ENCODE measurements at places on chromosomes 1 and 21.

DNA sequence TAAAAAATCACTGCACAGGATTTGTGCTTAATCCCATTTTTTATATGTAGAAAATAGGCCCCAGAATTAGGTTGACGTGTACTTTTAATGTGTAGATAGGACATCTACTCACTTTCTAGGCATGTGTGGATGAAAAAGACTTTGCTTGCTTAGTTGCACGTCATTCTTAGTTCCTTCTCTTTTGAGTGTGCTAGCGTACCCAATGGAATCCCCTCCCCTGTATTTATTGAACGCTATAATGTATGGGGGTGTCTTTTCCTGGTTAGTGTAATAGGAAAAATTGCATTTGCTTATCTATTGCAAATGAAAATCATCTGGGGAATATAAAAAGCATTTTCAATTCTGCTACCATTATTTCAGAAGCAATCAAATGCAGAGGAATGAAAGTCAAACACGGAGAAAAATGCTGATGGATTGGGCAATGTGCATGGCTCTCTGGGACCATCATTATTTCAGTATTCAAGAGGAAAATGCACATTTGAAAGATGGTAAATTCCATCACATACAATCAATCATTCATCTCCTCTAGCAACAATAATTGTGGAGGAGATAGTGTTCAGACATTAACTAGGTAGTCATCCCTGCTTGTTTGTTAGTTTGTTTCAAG is 277.0 kb upstream of the B3GALT2 start:
- DNase-seq = no peak

GRCh38 chr21:28240586-28240985 is 752.1 kb downstream of the LTN1 start:
- no peak for DNase-seq

DNA sequence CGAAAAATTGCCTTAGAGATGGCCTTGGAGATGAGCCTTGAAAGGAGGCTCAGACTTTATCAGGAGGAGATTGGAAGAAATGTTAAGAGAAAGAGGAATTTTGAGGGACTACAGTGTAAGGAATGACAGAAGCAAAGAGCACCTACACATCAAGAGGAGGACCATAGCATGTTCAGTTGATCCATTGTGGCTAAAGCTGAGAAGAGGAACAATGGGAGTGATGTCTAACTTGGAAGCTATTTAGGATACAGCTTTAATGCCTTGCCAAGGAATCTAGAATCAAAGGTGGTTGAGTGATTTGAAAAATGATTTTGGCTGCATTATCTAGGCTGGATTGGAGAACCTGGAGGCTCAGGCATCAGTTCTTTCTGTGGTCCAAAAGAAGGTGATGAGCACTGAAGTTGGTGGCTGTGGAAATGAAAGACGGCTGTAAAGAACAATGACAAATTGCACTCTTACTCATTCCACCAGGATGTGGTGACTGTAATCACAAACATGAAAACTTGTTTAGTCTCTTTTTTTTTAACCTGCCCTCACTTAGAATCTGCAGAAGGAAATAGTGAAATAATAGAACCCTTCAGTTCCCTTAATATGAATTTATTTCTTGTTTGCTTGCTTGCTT is 11.3 kb downstream of the FAM20B start:
- no peak for DNase-seq

DNA sequence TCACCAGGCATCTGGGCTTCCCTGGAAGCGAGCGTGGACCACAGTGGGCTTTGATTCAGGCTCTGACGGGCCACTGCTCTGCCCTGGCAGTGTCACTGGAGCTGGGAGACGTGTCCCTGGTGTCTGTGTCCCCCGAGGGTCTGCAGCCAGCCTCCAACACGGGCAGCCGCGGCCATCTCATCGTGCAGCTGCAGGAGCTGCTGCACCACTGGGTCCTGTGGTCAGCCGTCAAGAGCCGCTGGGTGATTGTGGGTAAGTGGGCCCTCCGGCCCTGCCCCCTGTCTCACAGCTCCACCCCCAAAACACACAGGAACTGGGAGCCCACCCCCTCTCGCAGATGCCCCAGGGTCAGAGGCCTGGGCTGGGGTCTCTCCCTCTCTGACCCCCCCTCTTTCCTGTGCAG is 40.7 kb downstream of the DISP3 start:
- DNase-seq = no peak

DNA sequence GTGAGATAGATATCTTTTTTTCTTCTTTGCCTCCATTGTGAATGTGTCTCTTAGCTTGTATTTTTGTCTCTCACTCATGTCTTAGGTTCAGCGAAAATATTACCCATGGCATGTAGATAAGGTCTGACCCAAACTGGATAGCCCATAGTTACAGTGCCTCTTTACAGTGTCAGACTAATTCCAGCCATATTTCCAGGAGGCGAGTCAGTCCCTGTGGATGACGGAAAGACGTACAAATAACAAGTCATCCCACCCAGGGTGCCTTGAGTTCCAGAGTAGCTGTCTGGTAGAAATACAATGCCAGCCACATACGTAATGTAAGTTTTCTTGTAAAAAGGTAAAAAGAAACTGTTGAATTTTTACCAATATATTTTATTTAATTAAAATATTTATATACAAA is 157.3 kb downstream of the ZNF281 start:
- no peak for DNase-seq
